ENCODE measurements at places on chromosomes 2 and 18.
A peak's percentile ranks its signal among the peaks of the same experiment; 100 is the strongest.

- no peak for DNase-seq
Measured at GRCh38 chr2:118520246-118520645, 327.2 kb downstream of the EN1 start.

GRCh38 chr18:79258447-79258846, 137.3 kb upstream of the NFATC1 start:
- DNase-seq = no peak

- no peak for DNase-seq
Measured at GRCh38 chr18:43079422-43079821, 36.1 kb downstream of the RIT2 start.

GRCh38 chr2:178448968-178449661, 1.9 kb downstream of the PRKRA start:
- DNase-seq = no peak

DNA sequence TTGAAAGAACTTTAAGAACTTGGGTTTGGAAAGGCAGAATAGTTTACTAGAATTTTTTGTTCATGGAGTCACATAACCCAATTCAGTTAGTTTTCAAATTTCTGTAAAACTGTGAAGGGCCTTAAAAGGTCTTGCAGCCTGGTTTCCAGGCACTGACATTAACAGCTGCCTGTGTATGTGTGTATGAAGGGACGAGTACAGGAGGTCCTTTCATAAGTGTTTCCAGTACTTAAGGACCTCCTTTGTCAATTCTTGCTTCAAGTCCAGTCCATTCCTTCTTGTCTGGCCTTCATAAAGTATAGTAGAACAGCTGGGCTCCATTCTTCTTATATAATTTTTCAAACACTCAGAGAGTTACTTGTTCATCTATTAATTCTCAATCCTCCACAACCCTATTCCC, 136.5 kb downstream of the NR4A2 start:
- no peak for DNase-seq

- no peak for DNase-seq
Measured at GRCh38 chr2:8342407-8342806, 339.4 kb upstream of the ID2 start.

- no peak for DNase-seq
Measured at GRCh38 chr2:147594038-147594437, 250.8 kb upstream of the ACVR2A start.

- no peak for DNase-seq
Measured at GRCh38 chr2:102704531-102704930, 57.3 kb upstream of the TMEM182 start.

- DNase-seq = no peak
Measured at GRCh38 chr18:29321561-29321960, 1144.6 kb upstream of the CDH2 start.

DNA sequence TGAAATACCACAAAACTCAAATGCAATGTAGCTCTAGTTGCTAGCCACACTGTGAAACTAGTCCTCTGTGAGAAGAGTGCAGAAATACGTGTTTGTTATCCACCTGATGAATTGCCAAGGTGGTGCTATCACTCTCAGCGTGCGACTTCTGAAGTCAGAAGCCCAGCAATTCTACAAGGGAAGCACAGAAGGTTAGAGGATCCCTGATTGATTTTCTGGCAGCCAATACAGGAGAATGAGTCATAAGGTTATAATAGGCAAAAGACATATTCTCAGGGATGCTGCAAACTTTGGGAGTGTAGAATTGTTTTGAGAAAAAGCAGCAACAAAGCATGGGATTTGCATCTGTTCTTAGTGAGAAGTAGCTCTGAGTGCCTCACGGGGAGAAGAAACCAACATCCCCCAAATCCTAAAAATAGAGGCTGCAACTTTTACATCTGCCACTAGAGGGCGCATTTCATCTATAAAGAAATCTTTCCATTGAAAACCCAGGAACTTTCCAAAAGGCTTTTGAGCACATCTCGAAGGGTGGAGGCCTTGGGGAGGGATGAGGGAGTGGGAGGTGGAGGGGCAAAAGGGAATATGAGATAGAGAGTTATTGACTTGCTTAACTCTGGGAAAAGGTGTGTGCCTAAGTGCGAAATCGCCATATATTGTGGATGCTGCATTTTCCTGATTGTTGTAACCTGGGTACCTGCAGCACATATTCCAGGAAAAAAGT, 78.0 kb downstream of the TMEM182 start:
- peak; percentile 9 for DNase-seq

DNA sequence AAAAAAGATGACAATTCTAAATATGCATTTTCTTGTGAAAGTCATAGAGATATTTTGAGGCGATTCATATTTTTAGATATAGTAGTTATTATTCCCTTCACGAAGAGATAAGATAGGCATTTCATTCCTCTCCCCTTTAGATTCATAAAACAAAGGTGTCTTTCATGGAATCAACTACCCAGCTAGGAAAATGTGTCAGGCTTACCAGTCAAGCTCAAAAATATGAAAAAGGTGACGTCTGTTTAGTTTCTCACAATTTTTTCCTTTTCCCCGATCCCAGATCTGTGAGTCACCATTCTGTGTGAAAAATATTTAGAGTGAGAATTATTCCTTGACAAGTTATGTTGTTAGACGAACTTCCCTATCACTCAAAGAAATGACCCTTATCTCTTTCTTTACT, 95.4 kb upstream of the FN1 start:
- DNase-seq = no peak

- DNase-seq = no peak
Measured at GRCh38 chr2:200393191-200393590, 86.7 kb downstream of the SPATS2L start.

DNA sequence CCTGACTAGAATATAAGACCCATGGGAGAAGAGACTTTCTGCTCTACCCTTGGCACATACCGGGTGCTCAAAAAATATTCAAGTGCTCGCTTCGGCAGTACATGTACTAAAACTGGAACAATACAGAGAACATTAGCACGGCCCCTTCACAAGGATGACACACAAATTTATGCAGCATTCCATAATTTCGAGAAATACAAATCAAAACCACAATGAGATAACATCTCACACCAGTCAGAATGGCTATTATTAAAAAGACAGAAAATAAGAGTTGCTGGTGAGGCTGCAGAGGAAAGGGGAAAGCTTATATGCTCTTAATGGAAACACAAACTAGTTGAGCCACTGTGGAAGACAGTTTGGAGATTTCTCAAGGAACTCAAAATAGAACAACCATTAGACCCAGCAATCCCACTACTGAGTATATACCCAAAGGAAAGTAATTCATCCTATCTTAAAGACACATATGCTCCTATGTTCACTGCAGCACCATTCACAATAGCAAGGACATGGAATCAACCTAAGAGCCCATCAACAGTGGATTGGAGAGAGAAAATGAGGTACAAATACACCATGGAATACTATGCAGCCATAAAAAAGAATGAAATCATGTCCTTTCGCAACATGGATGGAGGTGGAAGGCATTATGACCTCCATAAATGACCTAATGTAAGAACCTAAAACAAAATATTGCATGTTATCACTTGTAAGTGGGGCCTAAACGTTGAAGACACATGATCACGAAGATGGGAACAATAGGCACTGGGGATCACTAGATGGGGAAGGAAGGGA, 71.6 kb upstream of the CYP1B1 start:
- DNase-seq = no peak

DNA sequence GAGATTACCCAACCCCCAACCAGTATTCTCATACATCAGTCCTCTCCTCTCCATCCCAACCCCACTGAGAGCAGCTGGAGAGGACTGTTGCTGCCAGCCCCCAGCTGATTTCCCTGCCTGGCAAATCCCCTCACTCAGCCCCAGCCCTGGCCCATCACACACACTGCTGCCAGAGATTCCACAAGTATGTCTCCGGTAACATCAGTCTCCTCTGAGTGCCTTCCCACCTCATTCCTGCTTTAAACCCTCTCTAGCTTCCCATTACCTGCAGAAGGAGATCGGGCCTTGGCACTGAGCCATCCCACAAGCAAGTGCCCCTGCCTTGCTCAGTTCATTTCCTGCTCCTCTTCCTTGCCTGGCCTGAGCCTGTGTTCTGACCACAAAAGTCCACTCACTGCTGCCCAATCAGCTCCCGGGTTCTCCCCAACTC, 50.6 kb upstream of the ZFP36L2 start:
- DNase-seq = no peak

- DNase-seq = no peak
Measured at GRCh38 chr2:220044383-220044782, 417.0 kb downstream of the SLC4A3 start.

- no peak for DNase-seq
Measured at GRCh38 chr2:182668671-182669070, 47.4 kb upstream of the DNAJC10 start.

DNA sequence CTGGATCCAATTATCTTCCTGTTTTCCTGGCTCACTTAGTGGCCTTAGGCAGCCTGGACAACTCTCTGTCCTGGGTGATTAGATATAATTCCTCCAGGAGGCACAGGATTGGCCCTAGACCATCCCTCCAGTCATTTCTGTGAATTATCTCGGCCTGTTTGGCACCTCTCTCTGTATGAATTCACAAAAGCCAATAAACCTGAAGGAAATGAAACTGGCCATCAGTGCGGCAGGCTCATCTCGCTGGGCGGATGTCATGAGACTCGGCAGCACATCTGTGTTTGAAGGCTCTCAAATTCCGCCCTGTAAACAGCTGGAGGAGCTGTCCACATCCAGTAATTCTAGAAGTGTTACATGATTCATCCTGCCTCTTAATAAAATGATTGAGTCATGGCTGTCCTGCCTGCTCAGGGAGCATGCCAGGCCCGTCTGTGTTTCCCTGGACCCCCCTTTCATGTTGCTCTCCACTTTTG, 38.6 kb downstream of the ACOXL start:
- no peak for DNase-seq

DNA sequence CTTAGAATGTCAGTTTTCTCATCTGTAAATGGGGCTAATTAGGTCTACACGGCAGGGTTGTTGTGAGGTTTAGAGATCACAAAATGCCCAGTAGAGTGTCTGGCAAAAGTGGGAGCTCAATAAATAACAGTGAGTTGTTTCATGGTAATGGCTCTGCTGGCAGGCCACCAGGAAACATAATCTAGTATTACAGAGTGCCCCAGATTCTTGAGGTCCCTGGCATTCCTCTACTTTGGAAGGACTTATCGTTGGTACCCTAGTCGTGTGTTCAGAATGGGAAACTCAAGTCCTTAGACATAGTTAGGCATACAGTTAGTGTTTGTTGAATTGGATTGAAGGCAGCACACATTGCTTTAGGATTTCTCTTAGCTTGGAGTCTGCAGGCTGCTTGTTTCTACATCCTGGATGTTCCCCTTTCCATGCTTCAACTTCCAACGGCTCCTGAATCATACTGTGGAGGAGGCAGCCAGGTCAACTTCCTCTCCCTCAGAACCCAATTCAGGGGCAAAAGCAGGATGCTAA, 161.5 kb upstream of the FOSL2 start:
- no peak for DNase-seq

GRCh38 chr2:156672556-156673332, 236.6 kb downstream of the GPD2 start:
- DNase-seq = no peak

All from stimulated activated CD8-positive, alpha-beta memory T cell treated with anti-CD3 and anti-CD28 coated beads, Interleukin-2, amount 100 ng/mL, for 48 hours (primary cell).